ENCODE measurements at places on chromosomes 4 and X. TPM values are rescaled to one million over a fixed set of nuclear protein-coding genes. Genes with fewer than 3 reads are reported as not detected.

DNA sequence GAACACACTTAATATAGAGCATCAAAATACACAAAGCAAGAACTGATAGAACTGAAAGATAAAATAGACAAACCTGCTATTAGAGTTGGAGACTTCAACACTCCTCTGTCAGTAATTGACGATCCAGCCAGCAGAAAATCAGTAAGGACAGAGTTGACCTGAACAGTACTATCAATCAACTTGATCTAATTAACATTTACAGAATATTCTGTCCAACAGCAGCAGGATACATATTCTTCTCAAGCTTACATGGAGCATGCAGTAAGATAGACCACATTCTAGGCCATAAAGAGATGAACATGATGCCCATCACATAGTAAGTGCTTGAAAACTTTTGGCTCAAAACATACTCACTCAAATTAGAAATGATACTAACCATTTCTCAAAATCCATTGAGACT, 196.7 kb upstream of the KLF3 start:
- DNase-seq = no peak
- H3K4me1 ChIP-seq = peaks cover 4% of the 10 kb centered on the region
- no peak overlapping the region for H3K4me3 ChIP-seq
- no peaks in the 10 kb centered on the region for H3K27me3 ChIP-seq
- H3K36me3 ChIP-seq = no peaks in the 10 kb centered on the region

- no peak overlapping the region for H3K4me3 ChIP-seq
- DNase-seq = no peak
- no peak overlapping the region for H3K27ac ChIP-seq
- H3K36me3 ChIP-seq = no peaks in the 10 kb centered on the region
- no peaks in the 10 kb centered on the region for H3K27me3 ChIP-seq
Observed at GRCh38 chr4:23422878-23423277, 467.0 kb downstream of the PPARGC1A start.

DNA sequence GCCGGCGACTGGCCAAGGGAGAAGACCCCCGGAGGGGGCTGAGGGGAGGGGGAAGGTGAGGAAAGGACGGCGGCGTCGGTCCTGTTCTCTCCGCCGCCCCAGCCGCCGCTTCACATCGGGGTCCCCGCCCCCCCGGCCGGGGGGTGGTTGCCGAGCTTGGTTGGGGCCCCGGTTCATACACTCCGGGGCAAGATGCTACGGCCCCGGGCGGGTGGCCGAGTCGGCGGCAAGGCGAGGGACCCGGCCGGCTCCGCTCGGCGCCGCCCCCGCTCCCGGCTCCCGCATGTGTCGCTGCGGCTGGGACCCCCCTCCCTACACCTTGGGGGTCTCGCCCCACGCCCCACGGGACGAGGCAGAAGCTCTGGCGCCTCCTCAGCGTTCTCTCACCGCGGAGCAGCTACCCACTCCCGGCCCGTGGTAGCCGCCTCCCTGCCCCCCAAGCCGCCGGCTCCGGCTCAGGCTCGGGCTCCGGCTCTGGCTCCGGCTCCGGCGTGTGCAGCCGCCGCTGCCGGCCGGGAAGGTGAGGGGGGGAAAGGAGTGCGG, 461 bp downstream of the FBXW7 start:
- H3K27me3 ChIP-seq = no peaks in the 10 kb centered on the region
- DNase-seq = peak; percentile 20
- H3K4me1 ChIP-seq = peaks cover 82% of the 10 kb centered on the region
- H3K27ac ChIP-seq = peak overlapping the region; percentile 95
- peak overlapping the region; percentile 99 for H3K4me3 ChIP-seq

DNA sequence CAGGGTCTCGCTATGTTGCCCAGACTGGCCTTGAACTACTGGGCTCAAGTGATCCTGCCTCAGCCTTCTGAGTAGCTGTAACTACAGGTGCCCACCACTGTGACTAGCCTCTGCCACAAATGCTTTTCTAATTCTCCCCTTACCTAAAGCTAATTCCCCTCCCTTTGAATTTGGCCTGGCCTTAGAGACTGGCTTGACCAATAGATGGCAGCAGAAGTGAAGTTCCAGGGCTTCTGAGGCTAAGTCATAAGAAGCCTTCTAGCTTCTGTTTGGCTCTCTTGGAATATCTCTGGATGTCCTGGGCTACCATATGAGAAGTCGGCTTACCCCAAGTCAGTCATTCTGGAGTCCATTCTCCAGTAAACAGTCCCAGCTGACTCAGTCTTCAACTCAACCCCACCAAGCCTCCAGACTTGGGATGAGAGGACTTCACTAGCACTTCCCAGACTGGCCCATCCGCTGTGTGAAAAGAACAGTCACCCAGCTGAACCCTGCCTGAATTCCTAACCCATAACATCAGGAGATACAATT, 61.0 kb downstream of the HPRT1 start:
- DNase-seq = no peak
- no peak overlapping the region for H3K27ac ChIP-seq
- H3K4me1 ChIP-seq = no peaks in the 10 kb centered on the region
- H3K36me3 ChIP-seq = no peaks in the 10 kb centered on the region
- H3K4me3 ChIP-seq = no peak overlapping the region

GRCh38 chr4:54625391-54625790, 32.4 kb upstream of the KIT start:
- peaks cover 12% of the 10 kb centered on the region for H3K4me1 ChIP-seq
- no peak overlapping the region for H3K4me3 ChIP-seq
- H3K36me3 ChIP-seq = no peaks in the 10 kb centered on the region
- H3K27me3 ChIP-seq = no peaks in the 10 kb centered on the region
- DNase-seq = no peak
- H3K27ac ChIP-seq = peak overlapping the region; percentile 16

DNA sequence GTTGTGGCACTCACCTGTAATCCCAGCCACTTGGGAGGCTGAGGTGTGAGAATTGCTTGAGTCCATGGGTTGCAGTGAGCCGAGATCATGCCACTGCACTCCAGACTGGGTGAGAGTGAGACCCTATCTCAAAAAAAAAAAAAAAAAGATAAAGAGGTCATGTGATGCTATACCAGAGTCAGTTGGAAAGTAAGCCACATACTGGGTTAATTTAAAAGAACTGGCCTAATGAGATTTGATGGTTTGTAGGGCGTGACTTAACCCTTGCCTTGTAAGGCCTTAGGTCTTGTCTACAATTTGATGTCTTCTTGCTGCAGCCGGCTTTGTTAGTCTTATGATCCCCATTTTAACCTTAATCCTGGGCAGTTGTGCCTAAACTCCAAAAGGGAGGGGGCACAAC, 5.2 kb downstream of the MGST2 start:
- H3K4me1 ChIP-seq = peaks cover 70% of the 10 kb centered on the region
- no peak for DNase-seq
- peaks cover 21% of the 10 kb centered on the region for H3K36me3 ChIP-seq
- H3K4me3 ChIP-seq = no peak overlapping the region
- no peaks in the 10 kb centered on the region for H3K27me3 ChIP-seq

- H3K4me1 ChIP-seq = no peaks in the 10 kb centered on the region
- H3K4me3 ChIP-seq = no peak overlapping the region
- H3K27me3 ChIP-seq = no peaks in the 10 kb centered on the region
Observed at GRCh38 chr4:24768604-24769003, 26.8 kb upstream of the SOD3 start.

DNA sequence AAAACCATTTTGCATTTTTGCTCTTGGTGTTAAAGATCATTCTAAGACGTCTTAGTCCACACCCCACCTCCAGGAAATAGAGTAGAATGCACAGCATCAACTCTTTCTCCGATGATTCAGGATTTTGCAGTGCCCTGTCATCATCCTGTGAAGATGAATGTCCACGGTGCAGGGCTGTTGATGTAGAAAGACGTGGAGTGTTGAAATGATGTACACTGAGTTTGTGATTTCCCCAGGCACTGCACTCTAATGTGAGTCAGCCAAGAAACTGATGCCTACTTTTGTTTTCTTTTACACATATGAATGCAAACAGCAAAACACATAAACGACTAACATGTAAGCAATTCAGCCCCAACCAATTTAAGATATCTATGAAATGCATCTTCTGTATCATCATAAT, 10.5 kb downstream of the LGI2 start:
- peaks cover under 1% of the 10 kb centered on the region for H3K4me1 ChIP-seq
- DNase-seq = no peak
- no peaks in the 10 kb centered on the region for H3K27me3 ChIP-seq
- no peaks in the 10 kb centered on the region for H3K36me3 ChIP-seq

DNA sequence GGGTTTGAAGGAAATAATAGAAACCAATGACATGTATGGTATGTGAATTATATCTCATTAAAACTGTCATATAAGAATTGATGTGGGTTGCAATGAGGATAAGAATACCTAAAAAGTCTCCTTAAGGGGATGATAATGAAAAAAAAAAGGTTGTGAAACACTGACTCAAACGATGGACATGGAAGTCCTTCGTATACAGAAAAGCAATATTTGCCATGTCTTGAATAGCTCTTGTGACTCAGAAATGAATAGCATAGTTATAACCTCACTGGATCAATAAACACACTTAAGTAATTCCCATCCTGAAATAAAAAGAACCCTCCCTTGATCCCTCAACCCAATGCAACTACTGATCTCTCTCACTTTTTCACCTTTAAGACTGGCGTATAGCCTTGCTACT, 89.7 kb downstream of the OPHN1 start:
- H3K36me3 ChIP-seq = no peaks in the 10 kb centered on the region
- H3K27me3 ChIP-seq = no peaks in the 10 kb centered on the region
- no peaks in the 10 kb centered on the region for H3K4me1 ChIP-seq
- no peak overlapping the region for H3K27ac ChIP-seq

- peaks cover 60% of the 10 kb centered on the region for H3K36me3 ChIP-seq
- peak overlapping the region; percentile 17 for H3K27ac ChIP-seq
- no peaks in the 10 kb centered on the region for H3K27me3 ChIP-seq
- DNase-seq = no peak
- peaks cover 35% of the 10 kb centered on the region for H3K4me1 ChIP-seq
- no peak overlapping the region for H3K4me3 ChIP-seq
Observed at GRCh38 chr4:39308611-39309010, 57.6 kb downstream of the RFC1 start.

GRCh38 chrX:72060921-72061490, 70.7 kb downstream of the RTL5 start:
- H3K36me3 ChIP-seq = no peaks in the 10 kb centered on the region
- H3K27me3 ChIP-seq = no peaks in the 10 kb centered on the region
- H3K4me1 ChIP-seq = peaks cover 14% of the 10 kb centered on the region
- H3K4me3 ChIP-seq = no peak overlapping the region

- H3K4me1 ChIP-seq = no peaks in the 10 kb centered on the region
- no peak overlapping the region for H3K4me3 ChIP-seq
- DNase-seq = no peak
- no peak overlapping the region for H3K27ac ChIP-seq
- H3K27me3 ChIP-seq = no peaks in the 10 kb centered on the region
Observed at GRCh38 chrX:22652596-22652995, 347.2 kb upstream of the DDX53 start.

DNA sequence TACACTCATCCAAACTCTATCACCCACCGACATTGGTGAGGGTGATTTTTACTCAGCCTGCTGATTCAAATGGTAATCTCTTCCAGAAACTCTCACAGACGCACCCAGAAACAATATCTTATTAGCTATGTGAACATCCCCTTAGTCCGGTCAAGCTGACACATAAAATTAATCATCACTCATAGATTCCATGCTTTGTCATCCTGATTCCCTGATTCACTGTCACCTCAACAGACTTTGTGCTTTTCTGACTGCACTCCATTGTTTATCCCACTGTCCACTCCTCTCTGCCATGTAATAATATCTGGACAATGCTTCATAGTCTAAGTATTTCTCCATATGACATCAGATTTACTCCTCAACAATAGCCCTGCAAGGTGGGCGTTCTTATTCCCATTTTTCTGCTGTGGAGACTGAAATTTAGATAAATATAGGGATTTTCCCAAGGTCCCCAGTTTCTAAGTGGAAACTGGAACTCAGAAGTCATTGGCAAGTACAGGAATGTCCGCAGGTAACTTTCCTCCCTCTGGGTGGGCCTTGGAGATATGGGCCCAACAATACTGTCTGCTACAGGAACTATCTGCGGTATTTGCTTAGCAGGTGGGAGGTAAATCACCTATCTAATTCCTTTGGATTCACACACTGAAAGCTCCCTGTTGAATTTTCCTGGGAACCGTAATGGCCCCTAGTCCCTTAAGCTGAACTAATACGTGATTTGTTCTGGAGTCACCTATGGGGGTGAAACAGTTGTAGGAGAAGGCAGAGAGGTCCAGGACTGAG, 228.6 kb upstream of the BCOR start:
- no peaks in the 10 kb centered on the region for H3K4me1 ChIP-seq
- H3K36me3 ChIP-seq = no peaks in the 10 kb centered on the region
- H3K27ac ChIP-seq = no peak overlapping the region

- H3K36me3 ChIP-seq = no peaks in the 10 kb centered on the region
- H3K4me3 ChIP-seq = no peak overlapping the region
- no peak for DNase-seq
- H3K27me3 ChIP-seq = peaks cover 25% of the 10 kb centered on the region
Observed at GRCh38 chr4:26080870-26081628, 167.0 kb downstream of the SMIM20 start.

DNA sequence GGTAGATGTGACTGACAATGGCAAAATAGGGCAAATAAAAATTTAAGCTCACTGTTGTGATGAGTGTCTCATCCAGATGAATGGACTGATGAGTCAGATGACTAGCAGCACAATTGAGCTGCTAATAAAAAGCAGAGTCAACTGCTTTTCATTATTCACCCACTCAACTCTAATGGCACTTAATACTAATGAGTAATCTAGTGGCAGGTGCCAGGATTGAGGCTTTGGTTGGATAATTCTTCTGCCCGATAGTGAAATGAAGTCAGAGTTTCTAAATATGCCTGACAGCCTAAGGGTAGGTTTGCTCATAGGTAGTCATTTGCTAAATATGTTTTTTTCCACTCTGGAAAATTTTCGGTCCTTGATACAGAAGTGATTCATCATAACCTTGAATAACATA, 10.4 kb downstream of the OGT start:
- H3K4me3 ChIP-seq = no peak overlapping the region
- H3K36me3 ChIP-seq = peaks cover 24% of the 10 kb centered on the region
- H3K27ac ChIP-seq = peak overlapping the region; percentile 46

- no peak overlapping the region for H3K27ac ChIP-seq
- no peak overlapping the region for H3K4me3 ChIP-seq
- H3K4me1 ChIP-seq = peaks cover 4% of the 10 kb centered on the region
- peaks cover 36% of the 10 kb centered on the region for H3K36me3 ChIP-seq
Observed at GRCh38 chr4:185309770-185310169, 86.0 kb downstream of the LRP2BP start.

- no peak overlapping the region for H3K4me3 ChIP-seq
- H3K36me3 ChIP-seq = no peaks in the 10 kb centered on the region
- no peak overlapping the region for H3K27ac ChIP-seq
- peaks cover 4% of the 10 kb centered on the region for H3K4me1 ChIP-seq
- no peak for DNase-seq
Observed at GRCh38 chr4:15303052-15303641, 124.7 kb upstream of the C1QTNF7 start.

The CYTL1 gene
- total RNA-seq = 0.47 TPM

The SLC4A4 gene
- 29.8 TPM for total RNA-seq

The RTL3 gene
- total RNA-seq = 0.14 TPM

The SLITRK4 gene
- total RNA-seq = 0.30 TPM

The BEX2 gene
- 2.6 TPM for total RNA-seq

The CT83 gene
- total RNA-seq = not detected
